ENCODE measurements at places on chromosomes 16 and 17.
A peak's percentile ranks its signal among the peaks of the same experiment; 100 is the strongest.

DNA sequence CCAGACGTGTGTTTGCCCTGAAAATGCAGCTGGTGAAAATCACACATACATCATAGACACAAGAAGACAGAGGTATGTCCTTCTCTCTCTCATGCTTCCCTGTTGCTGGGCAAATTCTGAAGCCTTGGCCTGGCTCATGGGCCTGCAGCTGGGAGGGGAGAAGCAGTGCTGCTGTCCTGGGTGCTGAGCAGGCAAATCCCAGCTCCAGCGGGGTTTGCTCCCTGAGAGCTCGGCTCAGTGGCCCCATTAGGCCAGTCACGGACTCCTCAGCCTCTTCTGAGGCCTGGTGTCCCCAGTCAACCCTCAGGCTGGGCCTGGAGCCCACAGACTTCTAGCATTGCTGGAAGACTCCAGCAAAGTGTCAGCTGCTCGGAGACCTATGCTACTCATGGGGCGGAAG is 11.7 kb downstream of the RHBDL3 start:
- DNase-seq = peak; percentile 29

- DNase-seq = peak; percentile 13
These were observed 64.8 kb upstream of the C17orf78 start for GRCh38 chr17:37310940-37311339.

DNA sequence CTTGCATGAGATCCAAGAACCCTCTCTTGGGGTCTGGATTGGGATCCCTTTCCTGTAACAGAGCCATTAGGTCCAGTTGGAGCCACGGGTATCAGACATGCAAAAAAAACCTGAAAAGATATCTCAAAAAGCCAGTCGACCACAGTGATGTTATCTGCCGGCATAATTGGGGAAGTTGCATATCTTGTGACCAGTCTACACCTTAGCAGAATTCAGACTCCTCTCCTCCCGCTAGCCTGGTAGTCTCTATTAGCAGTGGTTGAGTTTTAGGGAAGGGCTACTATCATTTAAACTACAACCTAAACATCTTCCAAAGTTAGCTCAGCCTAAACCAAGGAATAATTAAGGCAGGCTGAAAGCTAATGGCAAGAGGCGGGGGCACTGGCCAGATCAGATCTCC is 16.2 kb upstream of the PSMD7 start:
- DNase-seq = no peak

- DNase-seq = no peak
These were observed 103.0 kb upstream of the GSE1 start for GRCh38 chr16:85510041-85510659.

GRCh38 chr16:15521758-15522509 is 87.5 kb downstream of the BMERB1 start:
- DNase-seq = no peak

DNA sequence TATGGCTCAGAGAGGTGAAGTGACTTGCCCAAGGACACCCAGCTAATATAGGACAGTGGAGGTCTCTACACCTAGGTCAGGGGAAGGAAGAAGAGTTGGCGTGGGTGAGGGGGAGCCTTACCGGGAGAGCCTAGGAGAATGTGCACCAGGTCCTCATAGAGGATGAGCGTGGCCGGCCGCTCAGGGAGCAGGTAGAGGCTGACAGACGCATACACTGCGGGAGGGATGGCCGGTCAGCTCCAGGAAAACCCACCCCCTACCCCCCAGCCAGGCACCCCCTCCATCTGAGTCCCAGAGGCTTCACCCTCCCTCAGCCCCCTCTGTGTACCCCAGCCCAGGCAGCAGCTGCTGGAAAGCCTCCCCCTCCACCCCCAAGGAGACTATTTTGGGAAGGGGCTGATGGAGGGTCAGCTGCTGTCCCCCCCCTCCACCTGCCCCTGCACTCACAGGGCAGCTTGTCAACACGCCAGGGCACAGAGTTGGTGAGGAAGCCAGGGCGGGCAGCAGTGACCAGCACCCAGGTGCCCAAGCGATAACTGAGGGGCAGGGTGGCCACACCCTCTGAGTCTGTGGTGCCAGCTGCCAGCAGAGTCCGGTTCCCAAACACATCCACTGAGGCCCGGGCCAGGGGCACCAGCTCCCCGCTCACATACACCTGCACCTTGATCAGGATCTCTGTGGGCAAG is 4.1 kb downstream of the FAM171A2 start:
- DNase-seq = no peak

- no peak for DNase-seq
These were observed 220.1 kb downstream of the CCDC182 start for GRCh38 chr17:57524839-57525568.

DNA sequence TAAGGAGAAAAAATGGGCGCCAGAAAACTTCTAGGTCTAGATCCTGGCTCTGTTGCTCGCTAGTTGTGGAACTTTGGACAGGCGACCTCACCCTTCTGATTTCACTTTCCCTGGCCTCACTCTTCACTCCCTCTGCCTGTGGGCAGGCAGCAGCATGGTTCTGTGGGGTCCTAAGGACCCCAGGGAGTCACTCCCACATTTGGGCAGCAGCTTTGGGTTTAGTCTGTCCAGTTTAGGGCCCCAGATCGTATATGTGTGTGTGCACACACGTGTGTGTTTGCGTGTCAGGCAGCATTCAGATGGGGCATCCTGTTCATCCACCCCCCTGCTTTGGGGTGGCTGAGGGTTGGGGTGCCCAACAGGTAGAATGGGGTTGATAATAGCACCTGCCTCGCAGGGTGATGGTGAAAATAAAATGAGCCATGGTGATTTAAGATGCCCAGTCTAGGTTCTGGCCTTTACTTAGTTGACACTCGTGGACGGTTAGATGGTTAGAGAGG is 102.2 kb downstream of the RAB11FIP4 start:
- DNase-seq = no peak

DNA sequence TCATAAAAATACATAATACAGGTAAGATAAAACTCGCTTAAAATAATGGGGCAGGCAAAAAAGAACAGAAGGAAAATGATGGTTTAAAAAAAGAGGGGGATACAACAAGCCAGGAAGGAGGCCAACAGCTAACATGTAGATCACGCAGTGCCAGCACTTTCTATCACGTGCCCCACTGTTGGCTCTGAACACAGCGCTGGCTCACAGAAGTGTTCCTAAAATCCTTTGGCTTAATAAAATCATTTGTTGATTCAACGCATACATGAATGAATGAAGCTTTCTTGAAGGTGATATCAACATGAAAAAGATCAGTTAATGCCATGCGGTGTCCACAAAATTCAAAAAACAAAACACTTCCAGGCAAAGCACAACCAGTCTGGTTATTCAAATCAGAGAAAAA is 8.5 kb downstream of the ITGAE start:
- no peak for DNase-seq
